ENCODE measurements at places on chromosomes 3 and 15. TPM values are rescaled to one million over a fixed set of nuclear protein-coding genes. Genes with fewer than 3 reads are reported as not detected.

Gene ZDHHC19
- total RNA-seq, result not detected

Gene OR5K2
- total RNA-seq, result not detected

Gene P2RY13
- 0.32 TPM for total RNA-seq

Gene DUOXA1
- total RNA-seq, result 0.17 TPM

Gene TPRG1
- total RNA-seq, result 1.0 TPM

Gene FAM240A
- total RNA-seq, result not detected

Gene MIX23
- total RNA-seq, result 15.2 TPM

DNA sequence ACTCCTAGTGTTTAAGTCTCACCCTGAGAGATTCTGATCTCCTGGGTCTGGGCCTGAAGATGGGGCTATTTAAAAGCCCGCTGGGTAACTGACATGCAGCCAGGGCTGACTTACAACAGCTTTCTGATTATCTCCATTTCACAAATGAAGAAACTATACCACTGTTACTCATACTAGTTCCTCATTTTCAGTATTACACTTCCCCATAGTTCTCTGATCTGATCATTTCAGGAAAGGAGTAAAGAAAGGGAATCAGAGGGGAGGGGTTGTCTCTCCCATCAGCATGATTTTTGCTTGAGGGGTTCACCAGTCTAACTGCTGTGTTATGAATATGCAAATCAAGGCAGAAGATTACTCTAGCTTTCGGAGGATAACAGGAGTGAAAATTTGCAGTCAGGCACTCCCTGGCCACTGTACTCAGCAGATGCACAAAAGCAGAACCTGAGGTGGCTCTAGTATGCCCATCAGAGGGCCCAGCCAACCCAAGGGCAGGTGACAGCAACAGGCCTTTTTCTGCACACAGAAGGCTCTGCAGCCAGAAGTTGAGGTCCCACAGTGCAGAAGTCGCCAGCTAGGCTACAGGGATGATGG is 59.4 kb downstream of the DAPK2 start:
- DNase-seq, result no peak

DNA sequence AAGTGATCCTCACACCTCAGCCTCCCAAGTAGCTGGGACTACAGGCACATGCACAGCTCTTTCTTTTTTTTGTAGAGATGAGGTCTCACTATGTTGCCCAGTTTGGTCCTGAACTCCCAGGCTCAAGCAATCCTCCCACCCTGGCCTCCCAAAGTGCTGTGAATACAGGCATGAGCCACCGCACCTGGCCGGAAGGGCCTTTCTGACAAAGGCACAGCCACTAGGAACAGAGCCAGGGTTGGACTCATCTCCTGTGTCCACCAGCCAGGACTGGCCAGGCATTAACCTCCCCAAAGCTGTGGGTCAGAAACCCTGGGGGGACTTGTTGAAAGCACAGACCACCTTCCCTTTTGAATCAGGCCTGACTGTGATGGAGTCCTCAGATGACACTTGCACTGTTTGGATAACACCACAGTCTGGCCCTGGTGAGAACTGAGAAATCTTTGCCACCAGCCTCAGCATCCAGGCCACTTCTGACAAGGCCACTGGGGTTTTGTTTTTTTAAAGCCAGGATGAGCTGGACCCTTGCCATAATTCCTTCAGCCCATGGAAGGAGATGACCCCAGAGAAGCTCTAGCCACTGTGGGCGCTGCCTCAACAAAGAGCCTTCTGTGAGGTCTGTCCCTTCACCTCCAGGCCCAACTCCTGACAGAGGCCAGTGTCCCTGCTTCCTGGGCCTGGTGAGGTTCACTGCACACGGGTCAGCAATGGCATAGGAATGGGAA is 4.8 kb downstream of the TKT start:
- no peak for DNase-seq

GRCh38 chr3:31124373-31124772 is 229.9 kb upstream of the GADL1 start:
- no peak for DNase-seq

DNA sequence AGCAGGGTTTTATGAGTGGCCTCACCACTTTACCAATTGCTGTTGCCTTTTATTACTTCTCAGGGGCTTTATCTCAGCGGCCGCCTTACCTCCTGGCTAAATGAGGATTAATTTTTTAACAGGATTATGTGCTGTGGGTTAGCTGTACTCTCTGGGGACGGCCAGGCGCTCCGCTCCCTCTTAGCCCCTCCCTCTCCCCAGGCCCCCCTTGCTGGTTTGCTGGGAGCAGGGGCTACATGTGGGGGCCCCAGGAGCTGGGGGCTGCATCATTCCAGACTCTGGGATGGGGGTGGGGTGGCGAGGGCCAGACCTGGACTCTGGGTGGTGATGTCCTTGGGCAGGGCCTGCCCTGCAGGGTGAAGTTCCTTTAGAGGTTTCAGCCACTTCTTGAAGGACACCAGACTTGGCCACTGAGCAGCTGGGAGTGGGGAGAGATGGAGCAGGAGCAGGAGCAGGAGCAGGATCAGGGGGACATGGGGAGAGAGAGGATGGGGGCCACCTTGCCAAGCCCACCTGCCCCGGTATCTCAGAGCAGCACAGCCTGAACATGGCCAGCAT is 196.1 kb downstream of the GOLGA6L6 start:
- no peak for DNase-seq

- no peak for DNase-seq
Measured at GRCh38 chr15:84057714-84058331, 177.8 kb upstream of the GOLGA6L4 start.

GRCh38 chr3:191702121-191702520 is 241.2 kb downstream of the PYDC2 start:
- no peak for DNase-seq

- no peak for DNase-seq
Measured at GRCh38 chr15:52234596-52235541, 43.7 kb upstream of the GNB5 start.

DNA sequence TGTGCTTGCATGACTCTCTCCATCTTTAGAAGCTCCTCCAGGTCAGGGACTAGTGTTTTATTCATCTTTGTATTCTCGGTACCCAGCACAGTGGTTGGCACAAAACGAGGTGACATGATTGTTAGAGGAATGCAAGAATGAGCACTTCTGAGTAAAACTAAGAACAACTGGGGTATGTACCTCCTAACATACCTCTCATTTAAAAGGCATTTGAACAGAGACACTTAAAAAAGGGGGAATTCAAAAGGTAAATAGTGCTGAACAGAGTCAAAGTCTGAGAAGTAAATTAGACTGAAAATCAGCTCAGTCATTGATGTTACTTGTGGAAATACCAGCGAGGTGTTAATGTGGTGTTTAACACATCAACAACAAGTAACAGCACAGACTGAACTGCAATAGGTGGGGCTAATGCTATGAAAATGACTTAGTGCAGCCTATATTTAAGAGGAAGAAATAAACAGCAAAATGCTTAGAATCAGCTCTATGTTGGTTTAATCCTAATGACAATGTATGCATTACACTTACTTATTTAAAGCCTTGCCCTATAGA is 102.4 kb downstream of the TMCO5A start:
- DNase-seq, result no peak

DNA sequence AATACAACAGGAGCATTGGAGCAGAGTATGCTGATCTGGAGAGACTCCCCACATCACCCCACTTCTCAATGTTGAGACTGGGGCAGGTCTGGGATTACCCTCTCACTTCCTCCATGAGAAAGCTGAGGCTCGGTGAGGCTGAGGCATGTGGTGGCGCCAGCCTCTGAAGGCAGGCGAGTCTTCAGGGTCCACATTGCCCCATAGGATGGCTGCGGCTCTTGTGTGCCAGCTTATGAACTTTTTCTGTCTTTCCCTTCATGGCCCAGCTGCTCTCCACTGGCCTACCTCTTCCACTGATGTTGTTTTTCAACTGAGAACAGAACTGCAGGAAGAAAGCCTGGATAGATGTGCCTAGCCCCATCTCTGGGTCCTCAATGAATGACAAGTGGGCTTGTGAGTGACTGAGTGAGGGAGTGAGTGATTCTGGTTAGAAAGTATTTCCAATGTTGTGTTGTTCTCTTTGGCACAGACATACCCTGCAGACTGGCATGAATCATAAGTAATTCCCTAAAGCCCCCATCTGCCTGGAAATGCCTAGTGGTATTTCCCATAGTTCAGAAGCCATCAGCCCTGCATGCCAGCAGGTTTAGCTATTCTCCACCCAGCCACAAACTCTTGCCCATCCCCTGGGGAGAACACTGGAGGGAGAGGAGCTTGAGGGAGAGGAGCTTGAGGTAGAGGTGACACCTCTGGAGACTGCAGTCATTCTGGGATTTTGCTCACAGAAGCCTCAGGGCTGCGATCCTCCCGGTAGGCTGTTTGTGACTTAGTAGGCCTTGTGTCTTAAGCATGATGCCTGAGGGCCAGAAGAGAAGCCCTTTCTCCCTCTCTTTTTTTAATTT is 56.9 kb downstream of the AMOTL2 start:
- DNase-seq, result no peak

DNA sequence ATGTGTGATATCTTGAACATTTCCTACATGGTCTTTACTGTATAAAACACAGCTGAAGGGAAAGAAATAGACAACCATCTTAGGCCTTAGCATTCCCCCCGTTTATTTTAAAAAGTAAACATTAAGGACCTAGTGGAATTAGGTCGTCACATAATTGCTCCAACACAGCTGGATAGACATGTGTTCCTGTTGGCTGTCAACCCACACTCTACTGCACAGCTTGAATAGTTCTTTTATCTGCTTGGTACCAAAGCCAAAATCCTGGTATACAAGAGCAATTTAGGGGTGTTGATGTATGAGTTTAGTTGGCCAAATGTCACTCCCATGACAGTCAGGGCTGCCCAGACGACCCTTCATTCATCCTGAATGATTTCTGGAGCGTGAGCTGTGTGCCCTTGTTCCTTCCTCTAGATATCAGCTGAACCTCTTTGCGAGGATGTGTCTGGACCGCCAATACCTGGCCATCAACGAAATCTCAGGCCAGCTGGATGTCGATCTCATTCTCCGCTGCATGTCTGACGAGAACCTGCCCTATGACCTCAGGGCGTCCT is 179.7 kb downstream of the ITPR1 start:
- no peak for DNase-seq

DNA sequence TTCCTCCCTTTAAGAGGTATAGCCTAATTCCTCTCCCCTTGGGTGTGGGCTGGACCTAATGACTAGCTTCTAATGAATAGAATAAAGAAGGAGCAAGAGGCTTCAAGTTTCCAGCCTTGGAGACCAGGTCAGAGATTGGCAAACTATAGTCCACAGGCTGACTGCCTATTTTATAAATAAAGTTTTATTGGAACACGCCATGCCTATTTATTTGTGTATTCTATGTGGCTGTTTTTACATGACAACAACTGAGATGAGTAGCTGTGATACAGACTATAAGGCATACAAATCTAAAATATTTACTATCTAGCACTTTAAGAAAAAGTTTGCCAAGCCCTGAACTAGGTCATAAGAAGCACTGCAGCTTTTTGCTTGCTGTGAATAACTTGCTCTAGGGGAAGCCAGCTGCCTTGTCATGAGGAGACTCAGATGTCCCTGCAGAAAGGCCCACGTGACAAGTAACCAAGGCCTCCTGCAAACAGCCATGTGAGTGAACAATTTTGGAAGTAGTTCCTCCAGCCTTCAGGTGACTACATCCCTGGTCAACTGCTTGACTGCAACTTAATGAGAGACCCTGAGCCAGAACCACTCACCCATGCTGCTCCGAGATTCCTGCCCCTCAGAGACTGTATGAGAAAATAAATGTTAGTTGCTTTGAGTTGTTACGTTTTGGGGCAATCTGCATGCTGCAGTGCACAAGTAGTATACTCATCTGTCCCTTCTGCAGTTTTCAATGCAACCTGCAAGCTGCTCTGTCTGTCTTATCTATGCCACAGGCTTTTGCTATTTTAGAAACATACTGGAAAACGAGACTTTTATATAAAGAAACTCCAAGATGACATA is 21.1 kb upstream of the MAP3K13 start:
- DNase-seq, result no peak

GRCh38 chr3:6667354-6667753 is 193.6 kb upstream of the GRM7 start:
- no peak for DNase-seq

DNA sequence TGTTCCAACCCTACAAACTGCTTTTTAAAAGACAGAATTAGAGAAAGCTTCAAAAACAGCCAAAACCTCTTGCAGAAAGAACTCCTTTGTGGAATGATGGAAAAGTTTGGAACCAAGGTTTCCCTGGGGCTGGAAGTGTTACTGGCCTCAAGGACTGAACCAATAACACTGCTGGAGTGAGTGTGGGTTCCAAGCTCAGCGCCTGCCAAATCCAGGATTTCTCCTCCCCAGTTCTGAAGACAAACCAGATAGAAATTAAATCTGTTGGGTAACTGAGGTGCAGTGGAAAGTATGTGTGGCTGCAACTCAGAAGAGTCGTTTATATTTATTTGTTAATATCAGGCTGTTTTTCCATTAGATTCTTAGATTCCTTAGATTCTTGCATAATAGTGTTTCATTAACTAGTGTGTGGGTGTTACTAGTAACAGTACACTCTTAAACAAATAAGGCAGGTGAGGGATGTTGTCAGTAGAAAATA is 66.5 kb upstream of the FNDC3B start:
- no peak for DNase-seq

DNA sequence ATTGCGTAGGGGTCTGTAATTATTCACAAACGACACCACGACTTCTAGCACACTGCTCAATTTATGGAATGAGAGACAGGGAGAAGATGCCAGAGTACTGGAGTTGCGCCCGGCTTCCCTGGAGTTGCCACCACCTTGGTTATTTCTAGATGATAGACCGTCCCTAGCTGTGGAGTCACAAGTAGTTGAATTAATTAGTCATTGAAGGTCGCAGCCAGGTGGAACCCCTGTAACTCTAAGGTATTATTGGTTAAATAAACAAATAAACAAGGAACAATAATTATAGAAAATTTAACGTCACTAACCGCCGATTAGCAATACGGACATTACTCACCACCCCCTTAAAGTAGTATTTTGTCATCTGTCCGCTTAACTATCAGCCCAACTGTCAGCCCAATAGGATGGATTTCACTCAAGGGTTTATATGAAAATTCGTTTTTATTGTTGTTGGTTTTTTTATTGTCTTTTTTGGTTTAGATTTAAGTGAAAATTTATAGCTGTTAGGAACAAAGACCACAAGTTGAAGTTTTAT is 911 bp upstream of the AZI2 start:
- no peak for DNase-seq
